NCI-H1930 (cell line): ENCODE measurements at places on chromosomes 7 and 10.

DNA sequence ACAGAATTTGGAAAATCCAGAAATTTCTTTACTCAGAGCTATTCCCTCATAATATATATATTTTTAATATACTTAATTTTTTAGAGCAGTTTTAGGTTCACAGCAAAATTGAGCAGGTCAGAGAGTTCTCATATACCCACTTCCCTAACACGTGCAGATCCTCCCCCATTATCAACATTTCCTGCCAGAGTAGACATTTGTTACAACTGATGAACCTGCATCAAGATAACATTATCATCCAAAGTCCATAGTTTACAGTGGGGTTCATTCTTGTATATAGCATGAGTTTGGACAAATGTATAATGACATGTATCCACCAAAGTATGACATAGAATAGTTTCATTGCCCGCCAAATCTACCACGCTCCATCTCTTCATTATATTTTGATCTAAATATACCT is 170.0 kb downstream of the PTEN start:
- no peak for DNase-seq

DNA sequence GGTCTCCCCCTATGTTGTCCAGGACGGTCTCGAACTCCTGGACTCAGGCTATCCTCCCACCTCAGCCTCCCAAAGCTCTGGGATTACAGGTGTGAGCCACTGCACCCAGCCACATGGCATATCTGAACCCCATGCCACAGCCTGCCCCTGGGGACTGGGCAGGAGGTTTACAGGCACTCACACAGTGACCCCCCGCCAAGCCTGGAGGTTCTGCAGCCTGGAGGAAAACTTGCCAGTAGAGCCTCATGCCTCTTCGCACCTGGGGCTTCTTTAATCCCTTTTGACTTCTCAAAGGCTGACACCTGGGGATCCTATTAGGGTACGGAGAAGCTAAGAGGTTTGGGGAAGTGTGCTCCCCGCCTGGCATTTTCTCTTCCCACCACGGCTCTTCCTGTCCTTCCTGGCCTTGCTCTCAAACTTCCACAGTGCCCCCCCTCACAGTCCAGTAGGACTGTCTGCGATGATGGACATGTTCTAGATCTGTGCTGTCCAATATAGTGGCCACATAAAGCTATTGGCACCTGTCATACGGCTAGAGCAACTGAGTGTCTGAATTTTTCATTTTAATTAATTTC is 11.4 kb upstream of the KCP start:
- DNase-seq = no peak

- DNase-seq = peak; percentile 56
These were observed 759.3 kb downstream of the LRMDA start for GRCh38 chr10:76190634-76191270.

- no peak for DNase-seq
These were observed 51.2 kb upstream of the KMT2E start for GRCh38 chr7:104962781-104963180.

DNA sequence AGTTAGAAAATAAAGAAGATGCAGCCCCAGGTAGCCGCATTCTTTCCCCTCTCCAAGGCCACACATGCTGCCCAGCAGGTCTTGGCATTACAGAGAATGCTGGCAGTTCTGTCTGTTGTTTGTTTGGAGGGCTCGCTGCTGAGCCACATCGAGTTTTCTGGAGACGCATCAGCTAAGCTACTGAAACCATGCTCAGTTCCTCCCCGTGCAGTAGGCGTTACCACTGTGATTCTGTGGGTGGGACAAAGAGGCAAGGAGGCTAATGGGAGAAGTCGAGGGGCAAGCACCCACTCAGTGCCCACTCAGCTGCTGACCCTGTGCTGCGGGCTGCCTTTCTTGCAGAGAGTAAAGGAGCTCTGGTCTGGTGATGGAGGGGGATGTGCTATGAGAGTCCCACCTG is 15.5 kb upstream of the GTPBP4 start:
- no peak for DNase-seq

DNA sequence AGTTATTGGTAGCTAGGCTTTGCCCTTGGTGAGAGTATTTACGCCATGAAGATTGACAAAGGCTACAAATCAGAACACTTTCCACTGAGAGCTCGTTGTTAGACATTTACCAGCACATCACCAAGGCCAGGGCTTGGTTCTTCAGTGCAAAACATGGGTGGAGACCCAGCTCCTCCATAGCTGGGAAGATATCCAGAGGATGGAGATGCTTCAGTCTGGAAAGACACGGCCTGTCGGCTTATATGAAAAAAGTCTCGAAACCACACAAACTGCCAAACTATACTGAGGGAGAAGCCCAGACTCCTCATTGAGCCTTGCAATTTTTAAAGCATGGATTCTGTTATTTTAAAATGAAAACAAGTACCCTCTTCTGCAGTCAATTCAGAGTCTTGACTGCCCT is 83.4 kb upstream of the ANLN start:
- no peak for DNase-seq

DNA sequence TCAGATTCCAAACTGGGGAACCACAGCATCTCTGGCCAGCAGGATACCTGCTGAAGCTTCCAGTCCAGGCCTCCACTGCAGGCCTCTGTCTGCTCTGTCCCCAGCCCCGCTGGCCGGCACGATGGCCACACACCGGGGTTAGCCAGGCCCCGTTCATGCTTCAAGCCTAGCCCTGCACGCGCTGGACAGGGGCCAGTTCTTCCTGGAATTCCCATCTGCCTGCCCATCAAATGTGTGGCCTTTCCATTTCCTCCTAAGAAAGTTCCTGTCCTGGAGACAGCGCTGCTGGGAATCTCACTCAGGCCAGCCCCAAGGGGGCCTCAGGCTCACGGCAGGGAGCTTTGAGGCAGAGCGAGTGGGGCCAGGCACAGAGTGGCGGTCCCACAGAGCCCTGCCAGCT is 18.0 kb downstream of the SH2B2 start:
- DNase-seq = no peak

DNA sequence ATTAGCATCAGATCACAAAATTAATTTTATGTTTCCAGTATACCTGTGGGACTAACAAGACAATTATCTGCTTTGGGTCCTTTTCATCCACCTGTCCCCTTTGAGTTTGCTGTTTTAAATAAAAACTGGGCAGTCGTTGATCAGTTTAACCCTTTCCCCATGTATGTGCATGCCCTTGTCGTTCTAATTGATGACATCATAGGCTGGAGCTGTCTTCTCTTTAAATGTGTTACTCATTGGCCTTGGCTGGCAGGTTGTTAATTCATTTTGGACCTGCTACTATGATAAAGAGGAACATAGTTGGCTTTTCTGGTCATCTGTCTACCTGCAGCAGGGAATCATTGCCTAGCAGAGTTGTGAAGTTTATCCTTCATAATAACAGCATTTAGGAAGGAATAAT is 53.8 kb downstream of the TASOR2 start:
- DNase-seq = no peak
